ENCODE measurements at places on chromosomes 11 and 22. TPM values are rescaled to one million over a fixed set of nuclear protein-coding genes. Genes with fewer than 3 reads are reported as not detected.

GRCh38 chr11:117646411-117646810 lies 150.6 kb downstream of the DSCAML1 start:
- DNase-seq, result no peak
- H3K4me1 ChIP-seq, result no peaks in the 10 kb centered on the region
- no peaks in the 10 kb centered on the region for H3K36me3 ChIP-seq
- H3K27me3 ChIP-seq, result peaks cover 2% of the 10 kb centered on the region

GRCh38 chr22:22746061-22746962 lies 101.9 kb downstream of the GGTLC2 start:
- H3K36me3 ChIP-seq, result no peaks in the 10 kb centered on the region
- H3K27ac ChIP-seq, result no peak overlapping the region
- no peak for DNase-seq
- H3K4me1 ChIP-seq, result peaks cover 3% of the 10 kb centered on the region
- no peak overlapping the region for H3K4me3 ChIP-seq

- H3K36me3 ChIP-seq, result no peaks in the 10 kb centered on the region
- H3K4me3 ChIP-seq, result no peak overlapping the region
Observed at GRCh38 chr11:78737891-78738290, 163.2 kb upstream of the NARS2 start.

GRCh38 chr11:131593301-131593700 lies 222.9 kb downstream of the NTM start:
- no peaks in the 10 kb centered on the region for H3K4me1 ChIP-seq
- H3K27ac ChIP-seq, result no peak overlapping the region
- DNase-seq, result no peak
- no peak overlapping the region for H3K4me3 ChIP-seq
- no peaks in the 10 kb centered on the region for H3K27me3 ChIP-seq

The LRFN4 gene
- total RNA-seq, result 17.0 TPM

DNA sequence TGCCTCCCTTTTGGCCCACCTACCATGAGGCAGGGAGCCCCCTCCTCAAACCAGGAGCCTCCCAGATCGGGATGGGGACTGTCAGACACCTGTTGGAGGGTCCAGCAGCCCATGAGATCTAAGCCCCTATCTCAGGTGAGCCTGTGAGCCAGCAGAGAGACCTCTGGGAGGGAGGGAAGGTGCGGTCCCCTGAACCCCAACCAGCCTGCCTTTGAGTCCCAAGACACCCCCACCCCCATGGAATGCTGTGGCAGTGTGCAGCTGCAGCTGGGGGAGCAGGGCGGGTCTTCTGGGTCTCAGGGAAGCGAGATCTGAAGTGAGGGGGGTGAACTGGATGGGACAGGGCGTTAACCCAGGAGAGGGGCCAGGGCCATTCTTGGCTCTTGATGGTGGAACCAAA lies 1.4 kb upstream of the CDKN1C start:
- H3K4me1 ChIP-seq, result peaks cover 8% of the 10 kb centered on the region
- no peak for DNase-seq
- peak overlapping the region; percentile 37 for H3K4me3 ChIP-seq
- H3K27ac ChIP-seq, result no peak overlapping the region

The BLID gene
- not detected for total RNA-seq

- DNase-seq, result no peak
- H3K27ac ChIP-seq, result no peak overlapping the region
- H3K4me3 ChIP-seq, result no peak overlapping the region
- H3K36me3 ChIP-seq, result no peaks in the 10 kb centered on the region
Observed at GRCh38 chr11:61270354-61271076, 24.6 kb downstream of the VWCE start.

DNA sequence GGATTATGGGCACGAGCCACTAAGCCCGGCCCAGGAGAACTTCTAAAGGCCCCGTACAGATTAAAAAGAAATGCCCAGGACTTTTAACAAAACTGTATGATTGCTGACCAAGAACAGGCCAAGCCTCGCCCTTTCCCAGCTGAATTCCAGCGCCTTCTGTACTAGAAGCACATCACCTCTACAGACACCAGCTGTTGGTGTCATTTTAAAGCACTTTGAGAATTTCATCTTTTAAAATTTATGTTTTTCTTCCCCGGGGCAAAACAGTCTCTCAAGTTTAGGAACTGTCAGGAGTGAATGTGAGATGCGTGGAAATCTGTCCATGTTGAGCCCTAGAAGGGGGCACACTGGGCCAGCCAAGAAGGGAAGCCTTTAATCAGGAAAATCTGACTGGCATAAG lies 362.4 kb downstream of the LARGE1 start:
- no peak for DNase-seq
- H3K27me3 ChIP-seq, result no peaks in the 10 kb centered on the region
- H3K4me3 ChIP-seq, result no peak overlapping the region
- H3K27ac ChIP-seq, result no peak overlapping the region
- peaks cover 2% of the 10 kb centered on the region for H3K4me1 ChIP-seq

GRCh38 chr11:26608507-26609146 lies 36.6 kb upstream of the MUC15 start:
- H3K27ac ChIP-seq, result no peak overlapping the region
- H3K4me3 ChIP-seq, result no peak overlapping the region
- DNase-seq, result no peak
- H3K4me1 ChIP-seq, result no peaks in the 10 kb centered on the region

DNA sequence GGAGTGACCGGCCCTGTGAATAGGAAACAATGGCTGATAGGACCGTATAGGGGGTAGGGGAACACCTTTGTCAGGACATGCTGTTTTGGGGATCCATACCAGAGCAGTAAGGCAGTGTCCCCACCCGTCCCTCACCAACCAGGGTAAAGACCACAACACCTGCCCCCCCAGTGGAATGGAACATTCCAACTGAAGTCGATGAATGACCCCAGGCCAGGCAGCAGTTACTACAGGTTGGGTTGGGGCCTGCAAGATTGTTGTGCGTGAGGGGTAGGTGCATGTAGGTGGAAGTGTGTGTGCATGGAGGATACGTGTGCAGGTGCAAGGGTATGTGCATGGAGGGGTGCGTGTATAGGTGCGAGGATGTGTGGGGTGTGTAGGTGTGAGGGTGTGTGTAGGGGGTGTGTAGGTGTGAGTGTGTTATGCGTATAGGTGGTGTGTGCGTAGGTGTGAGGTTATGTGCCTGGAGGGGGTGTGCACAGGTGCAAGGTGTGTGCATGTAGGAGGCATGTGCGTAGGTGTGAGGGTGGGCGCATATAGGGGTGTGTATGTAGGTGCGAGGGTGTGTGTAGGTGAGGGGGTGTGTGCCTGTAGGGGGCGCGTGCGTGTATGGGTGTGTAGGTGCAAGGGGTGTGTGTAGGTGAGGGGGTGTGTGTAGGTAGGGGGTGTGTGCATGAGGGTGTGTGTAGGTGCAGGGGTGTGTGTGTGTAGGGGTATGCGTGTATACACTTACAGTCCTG lies 32.9 kb downstream of the PISD start:
- H3K27ac ChIP-seq, result peak overlapping the region; percentile 77
- peak overlapping the region; percentile 84 for H3K4me3 ChIP-seq
- peaks cover 30% of the 10 kb centered on the region for H3K4me1 ChIP-seq
- DNase-seq, result peak; percentile 61

DNA sequence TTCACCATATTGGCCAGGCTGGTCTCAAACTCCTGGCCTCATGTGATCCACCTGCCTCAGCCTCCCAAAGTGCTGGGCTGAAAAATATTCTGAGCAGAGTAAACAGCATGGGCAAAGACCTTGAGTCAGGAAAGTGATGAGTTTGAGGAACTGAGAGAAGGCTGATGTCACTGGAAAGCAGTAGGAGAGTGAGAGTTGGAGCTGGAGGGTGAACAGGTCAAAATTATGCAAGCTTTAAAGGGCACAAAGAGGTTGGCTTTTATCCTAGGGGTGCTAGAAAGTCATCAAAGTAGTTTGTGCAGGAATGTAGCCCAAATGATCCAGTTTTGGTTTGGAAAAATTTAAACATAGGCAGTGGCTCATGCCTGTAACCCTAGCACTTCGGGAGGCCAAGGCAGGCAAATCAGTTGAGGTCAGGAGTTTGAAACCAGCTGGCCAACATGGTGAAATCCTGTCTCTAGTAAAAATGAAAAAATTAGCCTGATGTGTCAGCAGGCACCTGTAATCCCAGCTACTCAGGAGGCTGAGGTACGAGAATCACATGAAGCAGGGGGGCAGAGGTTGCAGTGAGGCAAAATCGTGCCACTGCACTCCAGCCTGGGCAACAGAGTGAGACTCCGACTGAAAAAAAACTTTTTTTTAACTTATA lies 44.7 kb upstream of the CXCR5 start:
- H3K27me3 ChIP-seq, result no peaks in the 10 kb centered on the region
- peaks cover 4% of the 10 kb centered on the region for H3K36me3 ChIP-seq
- H3K4me1 ChIP-seq, result peaks cover 26% of the 10 kb centered on the region
- H3K4me3 ChIP-seq, result no peak overlapping the region

GRCh38 chr11:114258696-114259095 lies 37.5 kb upstream of the NNMT start:
- peaks cover 3% of the 10 kb centered on the region for H3K27me3 ChIP-seq
- no peak for DNase-seq
- H3K27ac ChIP-seq, result peak overlapping the region; percentile 61
- H3K4me1 ChIP-seq, result peaks cover 12% of the 10 kb centered on the region

DNA sequence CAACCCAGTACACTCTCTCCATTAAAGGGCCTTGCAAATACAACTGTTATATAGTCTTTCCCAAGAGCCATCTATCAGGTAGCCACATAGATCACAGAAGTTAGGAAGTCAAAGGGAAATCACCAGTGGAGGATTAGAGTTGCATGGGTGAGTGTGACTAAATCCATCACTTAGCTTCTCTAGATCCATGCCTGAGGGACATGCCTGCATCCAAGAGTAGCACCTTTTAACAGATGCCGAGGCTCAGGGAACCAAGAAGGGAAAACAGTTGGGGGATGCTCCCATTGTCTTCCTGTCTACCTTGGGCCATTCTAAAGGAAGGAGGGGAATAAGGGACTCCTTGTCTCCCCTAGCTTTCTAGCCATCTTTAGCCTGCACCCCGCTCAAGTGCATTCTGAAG lies 77.9 kb downstream of the XRRA1 start:
- no peak overlapping the region for H3K27ac ChIP-seq
- H3K4me3 ChIP-seq, result no peak overlapping the region
- no peaks in the 10 kb centered on the region for H3K4me1 ChIP-seq
- peaks cover 88% of the 10 kb centered on the region for H3K36me3 ChIP-seq
- H3K27me3 ChIP-seq, result no peaks in the 10 kb centered on the region

DNA sequence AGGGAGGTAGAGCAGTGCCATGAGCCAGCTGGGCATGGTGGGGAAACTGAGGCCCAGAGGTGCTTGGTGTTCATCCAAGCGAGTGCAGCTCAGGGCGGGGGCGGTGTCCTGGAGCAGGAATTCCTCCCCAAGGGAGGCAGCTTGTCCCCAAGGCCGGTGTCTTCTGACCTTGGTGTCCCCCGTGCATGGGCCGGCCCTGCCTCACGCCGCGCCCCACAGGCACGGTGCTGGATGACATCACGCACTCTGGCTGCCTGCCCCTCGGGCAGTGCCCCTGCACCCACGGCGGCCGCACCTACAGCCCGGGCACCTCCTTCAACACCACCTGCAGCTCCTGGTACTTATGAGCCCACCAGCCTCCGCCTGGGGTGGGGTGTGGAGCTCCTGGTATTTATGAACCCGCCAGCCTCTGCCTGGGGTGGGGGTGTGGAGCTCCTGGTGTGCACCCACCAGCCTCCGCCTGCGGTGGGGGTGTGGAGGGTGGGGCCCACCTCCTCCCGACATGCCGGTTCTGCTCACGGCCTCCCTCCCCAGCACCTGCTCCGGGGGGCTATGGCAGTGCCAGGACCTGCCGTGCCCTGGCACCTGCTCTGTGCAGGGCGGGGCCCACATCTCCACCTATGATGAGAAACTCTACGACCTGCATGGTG lies 6.7 kb downstream of the MUC5B start:
- DNase-seq, result no peak
- H3K27me3 ChIP-seq, result no peaks in the 10 kb centered on the region
- no peak overlapping the region for H3K27ac ChIP-seq
- no peak overlapping the region for H3K4me3 ChIP-seq

The RAB3IL1 gene
- total RNA-seq, result 0.28 TPM

The IGSF22 gene
- total RNA-seq, result 2.5 TPM

The UBE2L6 gene
- total RNA-seq, result 221 TPM

DNA sequence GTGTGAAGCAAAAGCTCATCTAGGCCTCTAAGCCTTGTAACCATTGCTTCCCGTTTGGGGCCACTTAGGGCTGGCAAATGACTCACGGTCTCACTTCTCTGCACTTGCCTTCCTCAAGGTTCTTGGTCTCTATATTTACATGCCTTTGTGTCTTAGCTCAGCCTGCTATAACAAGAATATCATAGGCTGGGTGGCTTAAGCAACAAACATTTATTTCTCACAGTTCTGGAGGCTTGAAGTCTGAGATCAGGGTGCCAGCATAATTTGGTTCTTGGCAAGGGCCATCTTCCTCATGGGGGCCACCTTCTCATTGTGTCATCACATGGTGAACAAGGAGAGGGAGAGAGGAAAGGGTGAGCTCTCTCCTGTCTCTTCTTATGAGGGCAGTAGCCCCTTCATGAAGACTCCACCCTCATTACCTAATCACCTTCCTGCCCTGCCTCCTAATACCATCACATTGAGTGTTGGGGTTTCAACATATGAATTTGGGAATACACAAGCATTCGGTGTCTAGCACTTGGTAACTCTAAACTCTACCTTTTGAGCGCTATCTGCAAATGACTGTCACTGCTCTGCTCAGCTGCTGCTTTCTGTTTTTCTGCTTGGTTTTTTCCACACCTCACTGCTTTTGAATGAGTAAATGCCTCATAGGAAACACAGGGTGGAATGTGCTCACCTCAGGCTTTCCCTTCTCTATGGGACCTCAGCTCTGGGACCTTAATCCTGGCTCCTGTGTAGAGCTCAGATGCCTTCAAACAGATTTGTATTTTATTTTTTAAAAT lies 16.2 kb upstream of the ME3 start:
- H3K4me3 ChIP-seq, result no peak overlapping the region
- peaks cover under 1% of the 10 kb centered on the region for H3K27me3 ChIP-seq
- no peaks in the 10 kb centered on the region for H3K36me3 ChIP-seq

The MARK2 gene
- total RNA-seq, result 60.6 TPM

- H3K27ac ChIP-seq, result no peak overlapping the region
- no peaks in the 10 kb centered on the region for H3K4me1 ChIP-seq
- H3K4me3 ChIP-seq, result no peak overlapping the region
- peak; percentile 21 for DNase-seq
- no peaks in the 10 kb centered on the region for H3K36me3 ChIP-seq
- H3K27me3 ChIP-seq, result no peaks in the 10 kb centered on the region
Observed at GRCh38 chr11:69381681-69382130, 87.8 kb downstream of the MYEOV start.

- no peak for DNase-seq
- H3K4me1 ChIP-seq, result no peaks in the 10 kb centered on the region
- no peaks in the 10 kb centered on the region for H3K36me3 ChIP-seq
Observed at GRCh38 chr11:112004389-112004788, 20.8 kb upstream of the DLAT start.

The INS gene
- not detected for total RNA-seq

DNA sequence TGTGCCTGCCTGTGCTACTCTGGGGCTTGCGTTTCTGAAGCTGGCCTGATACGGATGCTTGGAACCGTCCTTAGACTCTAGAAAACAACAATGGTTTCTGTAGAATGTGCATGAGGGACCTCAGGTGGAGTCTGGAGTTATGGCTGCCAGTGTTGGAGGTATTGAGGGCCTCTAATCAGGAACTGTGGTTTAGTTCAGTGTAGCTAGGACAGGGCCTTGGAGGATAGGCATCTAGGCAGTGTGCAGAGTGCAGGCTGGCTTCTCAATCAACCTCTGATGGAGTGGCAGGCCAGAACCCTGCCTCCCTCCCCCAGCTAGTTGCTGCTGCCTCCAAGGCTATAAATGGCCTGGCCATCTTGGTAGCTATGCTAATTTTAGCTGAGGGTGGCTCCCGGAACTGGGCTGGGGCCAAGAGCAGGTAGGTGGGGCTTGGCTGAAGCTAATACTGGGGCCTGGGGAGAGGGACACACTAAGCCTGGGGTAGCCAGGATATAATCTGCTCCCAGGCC lies 4.0 kb downstream of the STIM1 start:
- no peaks in the 10 kb centered on the region for H3K27me3 ChIP-seq
- peak overlapping the region; percentile 99 for H3K4me3 ChIP-seq
- peaks cover 58% of the 10 kb centered on the region for H3K4me1 ChIP-seq

- H3K4me1 ChIP-seq, result peaks cover 5% of the 10 kb centered on the region
- H3K4me3 ChIP-seq, result no peak overlapping the region
- no peaks in the 10 kb centered on the region for H3K36me3 ChIP-seq
Observed at GRCh38 chr11:364991-365725, 4.1 kb upstream of the B4GALNT4 start.

Data from activated naive CD8-positive, alpha-beta T cell treated with anti-CD3 and anti-CD28 coated beads, Interleukin-2, amount 10 ng/mL, durations not matched to agents 7 days and 5 days (primary cell).